ENCODE measurements at places on chromosomes 2 and 18.

DNA sequence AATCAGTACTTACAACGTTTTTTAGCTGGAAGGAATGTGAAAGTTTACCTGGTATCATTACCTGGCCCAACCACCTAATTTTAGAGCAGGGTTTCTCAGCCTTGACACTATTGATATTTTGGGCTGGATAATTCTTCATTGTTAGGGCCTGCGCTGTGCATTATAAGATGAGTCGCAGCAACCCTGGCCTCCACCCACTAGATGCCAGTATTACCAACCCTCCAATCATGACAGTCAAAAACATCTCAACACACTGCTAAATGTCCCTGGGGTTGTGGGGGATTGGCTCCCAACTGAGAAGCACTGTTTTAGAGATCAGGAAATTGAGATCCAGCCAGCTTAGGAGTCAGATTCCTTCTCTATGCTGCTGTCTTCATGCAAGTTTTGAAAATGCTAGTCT lies 265.3 kb upstream of the TCF4 start:
- DNase-seq = no peak

DNA sequence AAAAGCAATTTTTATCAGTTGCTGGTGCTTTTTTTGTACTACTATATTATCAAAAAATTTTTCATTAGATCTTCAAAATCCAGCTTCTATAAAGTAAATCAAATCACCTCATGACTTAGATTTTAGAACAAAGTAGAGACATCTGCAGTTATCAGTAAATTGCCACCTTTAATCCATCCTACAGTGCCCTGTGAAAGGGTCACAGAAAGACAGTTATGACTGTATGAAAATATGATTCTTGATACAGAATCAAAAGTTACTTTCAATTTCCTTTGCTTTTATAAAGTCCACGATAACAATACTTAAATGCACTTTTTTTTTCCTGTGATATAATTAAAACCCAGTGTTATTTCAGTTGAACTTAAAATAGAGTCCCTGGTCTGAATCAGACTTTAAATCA lies 61.4 kb downstream of the PRPF40A start:
- DNase-seq = no peak

DNA sequence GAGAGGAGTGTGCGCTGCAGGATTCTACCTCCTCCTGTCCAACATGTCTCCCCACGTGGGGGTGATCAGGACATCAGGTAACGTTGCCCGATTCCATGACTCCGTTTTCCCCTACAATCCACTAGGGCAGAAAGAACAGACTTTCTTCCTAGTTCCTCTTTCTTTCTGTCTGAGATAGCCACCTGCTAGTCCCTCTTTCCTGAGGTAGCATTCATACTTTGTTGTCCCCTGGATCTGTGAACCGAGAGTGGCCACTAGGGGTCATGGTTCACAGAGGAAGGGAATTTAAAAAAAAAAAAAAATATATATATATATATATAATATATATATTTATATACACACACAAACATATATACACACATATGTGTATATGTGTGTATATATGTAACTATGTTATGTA lies 210.0 kb upstream of the ZNF521 start:
- DNase-seq = no peak

DNA sequence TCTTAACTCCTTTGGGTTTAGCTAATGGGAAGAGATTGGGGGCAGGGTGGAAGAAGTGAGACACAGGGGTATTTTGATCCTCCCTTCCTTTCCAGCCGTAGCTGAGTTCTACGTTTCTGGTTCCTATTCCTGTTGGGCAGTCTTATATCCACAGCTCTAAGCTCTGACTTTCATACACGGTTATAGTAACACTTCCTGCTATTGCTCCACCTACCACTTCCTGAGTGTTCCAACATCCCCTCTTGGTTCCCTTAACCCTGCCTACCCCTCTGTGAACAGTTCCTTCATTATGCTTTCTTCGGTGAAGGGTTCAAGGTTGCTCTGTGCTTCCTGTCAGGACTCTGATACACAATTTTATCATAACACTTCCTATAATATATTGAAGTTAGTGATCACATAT lies 205.1 kb downstream of the DNAH7 start:
- DNase-seq = no peak

DNA sequence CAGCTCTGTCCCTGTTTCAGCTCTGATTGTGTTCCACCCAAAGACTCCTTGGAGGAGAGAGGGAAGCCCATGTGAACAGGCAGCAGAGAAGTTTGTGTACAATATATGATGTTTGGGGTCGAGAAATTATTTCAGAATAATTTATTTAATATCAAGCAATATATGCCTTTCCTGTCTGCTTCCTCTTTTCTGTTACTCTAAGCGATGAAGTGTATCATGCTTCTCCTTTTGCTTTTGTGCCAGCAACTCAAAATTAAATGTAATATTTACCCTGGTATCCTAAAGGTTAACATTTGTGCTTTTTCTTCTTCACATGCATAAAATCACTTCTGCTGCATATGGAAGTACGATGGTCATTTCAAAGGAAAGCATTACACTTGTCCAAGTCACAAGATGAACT lies 2.4 kb upstream of the NTSR2 start:
- no peak for DNase-seq

DNA sequence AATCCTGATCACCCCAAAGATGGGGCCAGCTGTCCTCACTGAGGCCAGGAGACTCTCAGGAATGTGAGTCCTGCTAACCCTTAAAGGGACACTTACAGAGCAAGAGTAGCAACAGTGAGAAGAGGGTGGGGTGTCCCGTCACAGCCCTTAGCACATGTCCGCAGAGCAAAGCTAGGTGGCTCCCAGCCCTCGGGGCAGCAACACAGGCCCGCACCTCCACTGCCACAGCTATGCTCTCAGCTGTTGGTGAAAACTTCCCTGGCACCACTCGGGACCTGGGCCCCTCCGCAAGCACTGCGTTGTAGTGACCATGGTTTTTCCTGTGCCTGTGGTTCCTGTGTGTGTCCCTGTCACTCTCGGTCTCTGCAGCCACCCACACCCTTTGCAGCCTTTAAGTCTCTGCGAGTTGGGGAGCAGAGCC lies 76.4 kb upstream of the UXS1 start:
- DNase-seq = no peak

DNA sequence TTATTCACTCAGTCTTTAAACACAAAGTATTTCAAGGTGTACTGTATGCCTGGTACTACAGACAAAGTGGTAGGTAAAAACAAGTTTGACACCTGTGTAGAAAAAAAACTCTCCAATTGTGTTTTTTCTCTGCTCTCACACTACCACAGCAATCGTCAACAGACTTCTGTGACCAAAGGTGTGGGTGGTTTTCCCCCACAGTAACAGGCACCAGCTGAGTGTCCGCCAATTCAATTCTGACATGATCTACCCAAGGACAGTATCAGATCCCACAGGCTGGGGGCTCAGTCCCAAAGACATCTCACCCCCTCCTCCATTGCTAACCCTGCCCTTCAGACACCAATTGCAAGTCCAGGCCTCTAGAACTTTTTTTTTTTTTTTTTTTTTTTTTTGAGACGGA lies 71.2 kb downstream of the CD226 start:
- no peak for DNase-seq

- no peak for DNase-seq
Observed at GRCh38 chr2:234788381-234788780, 163.4 kb upstream of the SH3BP4 start.

- no peak for DNase-seq
Observed at GRCh38 chr2:170271340-170271739, 93.4 kb downstream of the MYO3B start.

Data from sigmoid colon (tissue), 7 donors.